ENCODE measurements at places on chromosomes 12 and 14.

DNA sequence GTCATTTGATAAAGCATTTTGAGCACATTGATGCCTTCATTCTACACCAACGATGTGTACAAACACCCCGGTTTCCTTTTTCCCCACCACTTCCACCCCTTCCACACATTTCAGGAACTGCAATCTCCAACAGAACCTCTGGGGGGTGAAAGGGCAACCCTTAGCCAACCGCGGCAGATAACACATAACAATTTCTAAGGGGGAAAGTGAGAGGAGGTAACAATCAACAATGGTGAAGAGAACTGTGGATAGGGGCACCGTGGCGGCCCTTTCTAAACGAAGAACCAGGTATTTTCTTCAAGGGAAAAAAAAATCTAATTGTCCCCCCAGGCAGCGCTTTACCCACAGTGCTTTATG lies 1.1 kb downstream of the KITLG start:
- no peak for DNase-seq

- DNase-seq, result no peak
Observed at GRCh38 chr12:124168016-124168786, 126.7 kb upstream of the RFLNA start.

DNA sequence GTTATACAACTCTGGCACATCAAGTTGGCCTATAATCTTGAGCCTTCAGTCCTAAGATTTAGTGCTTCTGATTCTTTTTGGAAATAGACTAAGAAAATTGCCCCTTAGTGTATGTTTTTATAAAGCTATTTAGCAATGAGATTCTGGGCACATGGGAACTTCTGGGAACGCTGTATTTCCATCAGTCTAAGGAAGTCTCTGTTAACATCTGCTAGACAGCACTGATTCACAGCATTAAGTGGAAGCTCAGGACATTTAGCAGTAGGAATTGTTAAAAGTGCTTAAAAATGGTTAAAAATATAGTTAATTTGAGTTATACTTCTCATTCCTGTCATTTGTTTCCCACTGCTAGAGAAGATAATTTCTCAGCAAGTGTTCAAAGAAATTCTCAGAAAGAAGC lies 579.1 kb downstream of the SLC16A7 start:
- DNase-seq, result no peak

DNA sequence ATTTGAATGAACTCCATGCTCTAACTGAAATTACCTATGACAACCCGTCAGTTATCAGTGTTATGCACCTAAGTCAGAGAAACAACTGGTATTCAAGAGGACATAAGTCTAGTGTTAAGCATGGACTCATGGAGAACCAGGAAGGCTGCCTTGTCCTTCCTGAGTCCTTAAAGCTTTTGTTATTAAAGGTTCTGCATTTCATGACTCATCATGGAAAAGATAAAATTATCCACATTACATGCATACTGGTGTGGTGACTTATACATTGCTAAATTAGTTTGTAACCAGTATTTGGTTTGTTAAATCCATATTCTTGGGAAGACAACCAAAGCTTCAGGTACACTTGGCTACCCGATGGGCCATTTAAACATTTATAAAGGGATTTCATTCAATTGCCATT lies 6.5 kb upstream of the OR4E1 start:
- no peak for DNase-seq

GRCh38 chr12:97288531-97288930 lies 174.1 kb upstream of the RMST start:
- no peak for DNase-seq

DNA sequence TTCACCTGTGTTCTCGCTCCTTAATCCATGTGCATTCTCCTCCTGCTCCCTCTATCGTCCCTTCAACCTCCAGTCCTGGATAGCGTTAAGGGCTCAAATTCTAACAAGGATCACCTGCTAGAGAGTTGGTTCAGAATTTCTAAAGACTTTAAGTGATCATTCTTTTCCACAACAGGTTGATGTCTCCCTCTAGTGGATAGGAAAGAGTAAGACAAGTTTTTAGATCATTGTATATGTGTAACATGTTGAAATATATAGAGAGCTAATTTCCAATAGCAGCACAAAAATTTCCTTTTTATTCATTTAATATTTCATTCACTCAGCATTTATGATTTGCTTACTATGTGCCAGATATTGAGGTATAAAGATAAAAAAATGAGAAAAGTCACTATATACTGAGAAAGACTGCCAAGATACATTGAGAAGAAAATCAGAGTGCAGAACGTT lies 9.3 kb upstream of the ESR2 start:
- no peak for DNase-seq

DNA sequence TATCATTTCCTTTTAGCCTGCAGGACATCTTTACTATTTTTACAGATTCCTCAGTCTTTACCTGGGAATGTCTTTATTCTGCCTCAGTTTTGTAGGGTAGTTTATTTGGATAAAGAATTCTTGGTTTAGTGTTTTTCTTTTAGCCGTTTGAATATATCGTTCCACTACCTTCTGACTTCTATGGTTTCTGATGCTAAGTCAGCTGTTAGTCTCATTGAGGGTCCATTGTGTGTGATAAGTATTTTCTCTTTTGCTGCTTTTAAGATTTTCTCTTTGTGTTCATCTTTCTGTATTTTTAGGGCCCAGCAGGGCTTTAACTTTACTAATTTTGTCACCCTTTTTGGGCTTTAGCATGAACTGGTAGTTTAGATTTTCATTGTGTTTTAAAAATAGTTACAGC lies 113.5 kb downstream of the MNAT1 start:
- no peak for DNase-seq

DNA sequence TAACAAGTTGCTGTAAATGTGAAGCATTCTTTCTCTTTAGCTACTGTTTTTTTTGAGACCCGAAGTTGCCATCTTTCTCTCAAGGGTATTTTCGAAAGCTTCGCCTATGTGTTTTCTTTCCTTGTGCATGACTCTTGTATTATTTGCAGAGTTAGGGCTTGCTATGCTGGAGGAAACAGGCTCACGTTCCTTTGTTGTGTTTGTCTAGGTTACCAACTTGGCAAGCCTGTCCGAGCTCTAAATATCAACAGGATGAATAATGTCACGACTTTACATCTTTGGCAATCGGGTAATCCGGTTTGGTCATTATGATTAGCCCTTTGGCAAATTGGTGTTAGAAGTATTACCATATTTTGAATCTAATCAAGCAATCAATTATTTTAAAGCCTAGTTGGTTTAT lies 15.9 kb upstream of the ATP6V0A2 start:
- DNase-seq, result no peak

DNA sequence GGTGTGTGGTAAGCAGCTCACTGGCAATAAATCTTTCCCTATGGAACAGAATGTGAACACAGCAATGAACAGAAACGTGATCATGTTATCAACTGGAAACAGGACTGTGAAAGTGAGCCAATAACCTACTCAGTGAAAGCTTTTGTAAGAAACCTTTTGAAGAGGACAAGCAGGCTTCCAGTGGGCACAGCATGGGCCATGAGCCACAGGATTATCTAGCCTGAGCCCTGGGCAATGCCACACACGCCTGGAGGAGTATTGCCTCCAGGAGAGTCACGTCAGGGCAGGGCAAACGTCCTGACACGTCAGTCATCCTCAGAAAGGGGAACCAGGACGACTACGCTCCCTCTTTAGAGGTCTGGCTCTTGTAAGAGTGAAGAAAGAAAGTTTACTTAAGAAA lies 32.3 kb downstream of the NRDE2 start:
- DNase-seq, result no peak

DNA sequence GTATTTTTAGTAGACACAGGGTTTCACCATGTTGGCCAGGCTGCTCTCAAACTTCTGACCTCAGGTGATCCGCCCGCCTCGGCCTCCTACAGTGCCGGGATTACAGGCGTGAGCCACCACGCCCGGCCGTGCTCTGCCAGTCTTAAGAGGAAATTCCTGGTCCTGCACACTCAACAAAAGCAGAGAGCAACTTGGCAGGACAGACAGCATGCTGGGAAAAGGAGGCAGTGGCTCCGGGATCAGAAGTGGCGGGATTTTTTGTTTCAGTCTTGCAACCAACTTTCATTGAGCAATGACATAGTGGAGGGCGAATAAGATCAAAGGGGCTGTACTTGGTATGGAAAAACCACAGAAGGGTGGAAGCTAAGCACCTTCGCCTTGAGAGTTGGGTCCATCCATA lies 2.1 kb downstream of the CKAP4 start:
- DNase-seq, result no peak

DNA sequence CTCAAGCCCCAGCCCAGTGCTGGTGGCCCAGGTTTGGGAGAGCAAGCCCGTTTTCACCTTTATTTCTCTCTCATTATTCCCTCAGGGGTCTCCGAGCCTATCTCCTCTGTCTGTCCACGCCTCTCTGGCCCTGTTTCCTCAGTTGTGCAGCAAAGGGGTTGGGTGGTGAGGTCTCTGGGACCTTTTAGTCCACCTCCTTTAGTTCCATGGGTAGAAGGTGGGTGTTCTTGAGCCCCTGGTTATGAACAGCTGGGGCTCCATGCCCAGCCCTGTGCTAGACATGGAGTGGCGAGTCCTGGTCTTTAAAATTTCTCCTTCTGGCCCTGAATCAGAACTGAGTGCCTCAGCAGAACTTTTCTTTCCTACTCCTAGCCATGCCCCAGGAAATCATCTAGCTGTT lies 1.3 kb upstream of the NGB start:
- no peak for DNase-seq

GRCh38 chr12:21638054-21638891 lies 19.4 kb downstream of the LDHB start:
- no peak for DNase-seq

- no peak for DNase-seq
Observed at GRCh38 chr14:68753690-68754089, 39.2 kb downstream of the ZFP36L1 start.

GRCh38 chr12:75289753-75290152 lies 40.4 kb downstream of the CAPS2 start:
- no peak for DNase-seq

DNA sequence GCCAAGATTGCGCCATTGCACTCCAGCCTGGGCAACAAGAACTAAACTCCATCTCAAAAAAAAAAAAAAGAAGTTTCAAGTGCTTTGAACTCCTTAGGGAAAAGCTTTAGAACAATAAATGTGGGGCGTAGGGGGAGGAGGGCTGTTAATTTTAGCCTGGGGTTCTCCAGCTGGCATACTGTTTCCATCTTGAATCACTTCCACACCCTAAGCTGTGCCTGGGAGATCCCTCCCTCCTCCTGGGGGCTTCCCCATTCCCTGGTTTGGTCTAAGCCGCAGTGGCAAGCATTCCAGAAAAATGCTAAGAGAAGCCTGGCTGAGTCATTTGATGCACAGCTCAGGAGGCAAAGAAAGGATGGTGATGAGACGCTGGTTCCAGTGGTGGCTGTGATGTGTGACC lies 2.3 kb upstream of the ZNF384 start:
- DNase-seq, result no peak

DNA sequence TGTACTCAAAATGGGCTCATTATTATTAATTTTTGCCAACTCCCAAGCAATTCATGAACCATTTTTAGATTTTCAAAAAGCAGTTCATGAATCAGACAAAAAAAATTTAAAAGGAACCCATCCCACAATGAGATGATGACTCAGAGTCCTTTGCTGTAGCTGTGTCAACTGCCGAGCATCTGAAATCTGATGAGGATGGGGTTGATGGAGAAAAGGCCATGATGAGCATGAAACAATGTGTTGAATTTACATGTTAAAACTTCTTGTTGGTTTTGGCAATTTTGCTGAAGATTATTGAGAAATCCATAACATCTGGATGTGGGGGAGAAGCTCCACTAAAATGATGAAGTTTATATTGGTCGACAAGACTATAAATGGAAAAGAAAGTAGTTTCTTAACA lies 378.0 kb downstream of the FOXG1 start:
- DNase-seq, result no peak

- DNase-seq, result no peak
Observed at GRCh38 chr14:70425354-70425753, 8.5 kb upstream of the SYNJ2BP start.

GRCh38 chr14:88910386-88910785 lies 85.9 kb downstream of the TTC8 start:
- DNase-seq, result no peak

- DNase-seq, result no peak
Observed at GRCh38 chr12:126792411-126792810, 1474.6 kb upstream of the TMEM132C start.

- peak; percentile 84 for DNase-seq
Observed at GRCh38 chr12:109775172-109775881, 57.9 kb downstream of the TRPV4 start.
